ENCODE measurements at places on chromosomes 13 and 19.

- DNase-seq: no peak
These were observed 16.1 kb upstream of the DHRS12 start for GRCh38 chr13:51820016-51820597.

DNA sequence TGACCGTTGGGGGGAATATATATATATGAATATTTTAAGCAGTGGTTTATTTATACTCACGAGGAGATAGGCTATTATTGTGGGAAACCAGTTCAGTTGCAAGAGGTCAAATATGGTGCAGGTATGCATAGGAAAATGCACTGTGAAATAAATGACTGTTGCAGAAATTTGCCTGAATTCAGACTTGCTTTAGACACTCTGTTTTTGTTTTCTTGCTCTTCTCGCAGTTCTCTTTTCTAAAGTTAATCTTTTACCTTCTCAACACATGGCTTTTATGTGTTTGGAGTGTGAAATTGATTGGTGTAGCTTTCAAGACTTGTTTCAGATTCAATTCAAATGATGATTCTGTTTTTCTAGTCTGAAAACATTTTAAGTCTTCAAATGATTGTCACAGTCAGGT is 109.7 kb downstream of the LRCH1 start:
- no peak for DNase-seq

DNA sequence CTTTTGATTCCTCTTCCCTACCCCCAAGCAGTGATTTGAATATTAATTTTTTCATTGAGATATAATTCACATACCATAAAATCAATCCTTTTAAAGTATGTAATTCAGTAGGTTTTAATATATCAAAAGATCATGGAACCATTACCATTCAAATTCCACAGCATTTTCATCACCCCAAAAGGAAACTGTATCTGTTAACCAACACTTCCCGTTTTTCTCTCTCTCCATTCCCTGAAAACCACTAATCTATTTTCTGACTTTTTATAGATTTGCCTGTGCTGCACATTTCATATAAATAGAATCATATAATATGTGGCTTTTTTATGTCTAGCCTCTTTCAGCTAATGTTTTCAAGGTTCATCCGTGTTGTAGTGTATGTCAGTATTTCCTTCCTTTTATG is 107.1 kb downstream of the PAN3 start:
- no peak for DNase-seq

- DNase-seq: no peak
These were observed 646 bp upstream of the SLC10A2 start for GRCh38 chr13:103066781-103067345.

GRCh38 chr13:92894447-92894846 is 332.2 kb upstream of the GPC6 start:
- no peak for DNase-seq

DNA sequence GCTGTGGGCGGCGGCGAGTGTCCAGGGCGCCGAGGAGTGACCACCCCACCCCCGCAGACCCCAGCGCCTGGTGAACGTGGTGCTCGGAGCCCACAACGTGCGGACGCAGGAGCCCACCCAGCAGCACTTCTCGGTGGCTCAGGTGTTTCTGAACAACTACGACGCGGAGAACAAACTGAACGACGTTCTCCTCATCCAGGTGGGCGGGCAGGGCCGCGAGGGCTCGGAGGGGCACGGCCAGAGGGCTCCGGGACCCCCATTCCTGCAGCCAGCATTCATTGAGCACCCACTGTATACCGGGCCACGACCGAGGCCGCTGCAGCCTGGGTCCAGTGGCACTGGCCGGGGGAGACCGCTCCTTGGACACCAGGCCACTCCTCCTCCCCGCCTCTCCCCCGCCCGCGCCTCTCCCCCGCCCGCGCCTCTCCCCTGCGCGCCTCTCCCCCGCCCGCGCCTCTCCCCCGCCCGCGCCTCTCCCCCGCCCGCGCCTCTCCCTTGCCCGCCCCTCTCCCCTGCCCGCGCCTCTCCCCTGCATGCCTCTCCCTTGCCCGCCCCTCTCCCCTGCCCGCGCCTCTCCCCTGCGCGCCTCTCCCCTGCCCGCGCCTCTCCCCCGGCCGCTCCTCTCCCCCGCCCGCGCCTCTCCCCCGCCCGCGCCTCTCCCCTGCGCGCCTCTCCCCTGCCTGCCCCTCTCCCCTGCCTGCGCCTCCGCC is 3.2 kb downstream of the PRTN3 start:
- no peak for DNase-seq

GRCh38 chr19:34220472-34221063 is 33.8 kb upstream of the GARRE1 start:
- DNase-seq: peak; percentile 81

Measured in fibroblast of pulmonary artery (primary cell).